ENCODE measurements at places on chromosomes 7 and 10.

GRCh38 chr10:84567133-84567532 lies 238.7 kb downstream of the CCSER2 start:
- DNase-seq: no peak

GRCh38 chr10:57351076-57351475 lies 916.6 kb downstream of the IPMK start:
- no peak for DNase-seq

DNA sequence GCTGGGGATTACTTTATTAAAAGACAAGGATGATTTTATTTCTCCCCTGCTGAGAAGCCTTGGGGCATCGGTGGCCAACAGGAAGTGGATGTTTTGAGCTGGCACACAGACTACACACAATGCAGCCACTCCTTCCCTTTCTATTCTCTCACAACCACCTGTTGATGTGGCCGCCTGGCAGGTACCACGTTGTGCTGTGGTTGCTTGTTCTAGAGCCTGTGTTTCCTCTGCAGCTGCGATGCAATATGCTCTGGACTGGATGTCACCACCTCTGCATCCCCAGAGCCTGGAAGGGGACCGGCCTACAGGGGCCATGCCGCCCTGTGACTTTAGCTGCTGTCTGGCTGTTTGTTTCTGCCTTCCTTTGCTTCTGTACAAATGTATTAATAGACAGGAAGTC lies 195.7 kb upstream of the CELF2 start:
- DNase-seq: no peak

GRCh38 chr10:87579563-87579962 lies 74.9 kb downstream of the MINPP1 start:
- DNase-seq: no peak

All from NCI-H187 treated with DMSO at 0.1 percent for 48 hours (cell line).